ENCODE measurements at places on chromosomes 1 and 21.

DNA sequence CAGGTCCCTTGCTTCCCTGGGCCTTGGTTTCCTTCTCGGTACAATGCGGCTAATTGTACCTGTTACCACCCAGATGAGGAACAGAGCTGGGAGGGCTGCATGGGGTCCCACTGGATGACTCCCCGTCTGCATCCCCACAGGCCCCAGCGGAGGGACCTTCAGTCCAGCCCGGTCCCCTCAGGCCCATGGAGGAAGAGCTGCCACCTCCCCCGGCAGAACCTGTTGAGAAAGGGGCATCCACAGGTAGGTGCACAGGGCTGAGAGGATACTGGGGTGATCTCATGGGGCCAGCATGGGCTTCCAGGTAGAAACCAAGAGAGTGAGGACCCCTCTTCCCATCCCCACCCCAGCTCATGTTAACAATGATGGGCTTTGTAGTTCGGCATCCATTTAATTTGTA lies 9.8 kb downstream of the FBLIM1 start:
- DNase-seq, result no peak

DNA sequence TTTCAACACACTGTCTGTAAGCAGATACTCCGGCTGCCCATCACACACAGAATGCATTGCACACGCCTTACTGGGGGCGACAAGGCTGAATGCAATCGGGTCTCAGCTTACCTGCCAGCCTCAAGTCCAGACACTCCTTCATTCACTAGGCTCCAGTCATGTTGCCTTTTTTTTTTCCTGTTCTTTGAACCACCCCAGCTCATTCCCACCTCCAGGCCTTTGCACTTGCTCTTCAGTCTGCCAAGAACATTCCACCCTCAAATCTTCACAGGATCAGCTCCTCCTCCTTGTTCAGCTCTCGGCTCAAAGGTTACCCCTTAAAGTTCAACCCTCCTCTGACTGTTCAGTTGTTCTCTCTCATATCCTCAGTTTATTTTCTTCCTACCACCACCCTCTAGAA lies 181.9 kb upstream of the ESRRG start:
- DNase-seq, result no peak

- DNase-seq, result no peak
These were observed 37.6 kb upstream of the DPT start for GRCh38 chr1:168766568-168766967.

GRCh38 chr1:76209648-76210047 lies 135.1 kb downstream of the ST6GALNAC3 start:
- DNase-seq, result no peak

DNA sequence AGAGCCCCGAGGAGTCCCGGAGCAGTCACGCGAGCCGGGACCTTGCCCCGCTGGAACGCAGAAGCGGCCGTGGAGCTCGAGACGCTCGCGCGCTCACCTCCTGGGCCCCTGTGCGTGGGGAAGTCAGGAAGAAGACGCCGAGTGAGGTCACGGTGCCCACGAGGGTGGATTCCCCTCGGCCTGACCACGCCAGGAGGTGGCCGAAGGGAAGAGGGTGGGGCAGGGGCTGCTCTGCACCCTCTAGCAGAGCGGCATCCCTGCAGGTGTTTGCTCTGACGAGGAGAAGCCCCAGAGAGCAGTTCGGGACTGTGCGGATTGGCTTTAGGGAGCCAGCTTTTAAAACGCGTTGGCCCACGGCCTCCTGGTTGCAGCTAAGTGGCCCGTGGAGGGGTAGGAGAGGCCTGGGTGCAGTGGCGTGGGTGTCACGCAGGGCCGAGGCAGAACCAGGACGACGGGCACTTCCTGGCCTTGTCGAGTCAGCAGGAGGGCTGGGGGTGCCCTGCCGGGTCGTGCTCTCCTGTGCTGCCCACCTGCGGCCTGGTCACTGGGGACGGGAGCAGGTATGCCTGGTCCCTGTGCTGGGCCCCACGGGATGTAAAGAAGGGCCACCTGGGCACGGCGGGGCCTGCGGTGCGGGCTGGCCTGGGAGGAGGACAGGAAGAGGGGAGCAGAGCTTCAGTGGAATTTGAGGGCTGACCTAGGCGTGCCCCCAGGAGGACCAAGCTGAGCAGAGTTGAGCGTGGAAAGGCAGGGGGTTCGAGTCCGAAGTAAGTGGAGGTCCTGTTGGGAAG lies 1.0 kb downstream of the PDXK start:
- DNase-seq, result no peak

DNA sequence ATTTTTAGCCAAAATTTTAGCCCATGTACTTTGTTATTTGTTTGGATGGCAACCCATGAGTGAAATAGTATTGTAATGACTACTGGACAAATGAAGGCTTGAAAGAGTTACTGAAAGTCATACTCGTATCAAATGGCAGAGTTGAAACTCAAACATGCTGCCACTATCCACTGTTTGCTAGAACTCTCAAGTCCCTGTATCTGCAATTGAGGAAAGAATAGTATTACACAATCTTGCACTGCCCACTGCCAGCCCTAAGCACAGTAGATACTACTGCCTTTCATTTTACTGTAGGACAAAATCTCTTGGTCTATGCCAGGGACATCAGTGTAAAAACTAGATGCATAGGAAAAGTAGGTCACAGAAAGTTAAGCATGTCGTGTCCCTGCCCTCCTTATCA lies 581.1 kb upstream of the PLXNA2 start:
- no peak for DNase-seq

- no peak for DNase-seq
These were observed 39.6 kb upstream of the DOCK7 start for GRCh38 chr1:62727656-62728407.

GRCh38 chr21:17513214-17514123 lies 626 bp downstream of the CXADR start:
- peak; percentile 54 for DNase-seq

DNA sequence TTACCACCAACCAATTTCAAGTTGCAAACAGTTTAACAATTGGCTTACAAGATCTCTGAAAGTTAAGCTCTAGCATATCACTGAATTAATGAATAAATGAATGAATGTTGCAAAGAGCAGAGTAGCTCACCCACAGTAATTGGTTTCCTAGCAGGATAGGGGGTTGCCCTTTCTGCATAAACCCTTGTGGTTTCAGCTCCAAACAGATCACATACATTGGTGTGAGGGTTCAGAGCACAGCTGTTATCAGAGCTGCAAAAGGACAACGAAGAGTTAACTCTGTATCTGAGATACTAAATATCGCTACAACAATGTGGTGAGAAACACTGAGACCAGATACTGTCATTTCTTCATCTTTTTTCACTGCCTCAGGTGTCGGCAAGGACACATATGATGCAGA lies 46.6 kb downstream of the NTNG1 start:
- DNase-seq, result no peak

GRCh38 chr1:31013187-31013864 lies 52.2 kb downstream of the PUM1 start:
- DNase-seq, result no peak

DNA sequence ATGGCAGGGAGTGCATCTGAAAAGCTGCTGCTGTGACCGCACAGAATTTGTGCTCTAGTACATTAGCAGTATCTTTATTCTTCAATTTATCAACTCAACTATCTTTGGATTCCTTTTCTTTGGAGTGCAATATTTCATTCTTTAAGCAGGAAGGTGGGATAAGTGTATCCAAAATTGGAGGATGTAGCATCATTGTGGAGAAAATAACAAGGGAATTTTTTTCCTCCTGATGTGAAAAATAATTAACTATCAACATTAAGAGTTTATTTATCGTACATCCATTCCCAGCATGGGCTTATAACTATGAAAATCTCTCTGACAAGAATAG lies 25.5 kb downstream of the MAP3K7CL start:
- DNase-seq, result no peak

GRCh38 chr1:109242387-109242786 lies 7.0 kb upstream of the CELSR2 start:
- DNase-seq, result no peak

DNA sequence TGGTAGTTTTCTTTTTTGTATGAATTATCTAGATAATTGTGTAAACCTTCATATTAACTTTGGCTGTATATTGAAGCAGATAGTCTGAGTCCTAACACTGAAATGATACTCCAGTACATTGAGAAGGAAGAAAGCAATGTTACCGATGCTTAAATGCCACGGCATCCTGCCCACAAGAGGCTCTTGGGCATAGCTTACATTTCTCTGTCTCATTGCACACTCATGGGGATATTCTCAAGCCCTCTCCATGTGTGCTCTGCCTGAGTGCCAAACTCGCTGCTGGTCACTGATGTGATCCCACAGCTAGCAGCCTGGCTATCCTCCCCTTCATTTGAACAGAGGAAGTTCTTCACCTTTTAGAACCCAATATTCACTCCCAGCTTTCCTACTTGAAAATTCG lies 179.4 kb downstream of the TGFB2 start:
- DNase-seq, result no peak

DNA sequence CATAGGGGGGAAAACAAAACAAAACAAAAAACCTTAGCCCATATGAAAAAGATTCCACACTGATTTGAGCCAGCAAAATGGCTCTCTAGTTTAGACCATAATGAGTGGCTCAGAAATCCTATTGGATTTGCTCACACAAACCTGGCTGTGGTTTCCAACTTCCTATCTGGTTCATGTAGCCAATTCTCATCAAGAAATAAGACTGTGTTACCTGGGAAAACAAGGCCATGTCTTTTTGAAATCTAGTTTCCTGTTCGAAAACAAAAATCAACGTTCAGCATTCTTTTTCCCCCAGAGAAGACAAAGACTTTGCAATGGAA lies 69.2 kb downstream of the TBX15 start:
- DNase-seq, result no peak

DNA sequence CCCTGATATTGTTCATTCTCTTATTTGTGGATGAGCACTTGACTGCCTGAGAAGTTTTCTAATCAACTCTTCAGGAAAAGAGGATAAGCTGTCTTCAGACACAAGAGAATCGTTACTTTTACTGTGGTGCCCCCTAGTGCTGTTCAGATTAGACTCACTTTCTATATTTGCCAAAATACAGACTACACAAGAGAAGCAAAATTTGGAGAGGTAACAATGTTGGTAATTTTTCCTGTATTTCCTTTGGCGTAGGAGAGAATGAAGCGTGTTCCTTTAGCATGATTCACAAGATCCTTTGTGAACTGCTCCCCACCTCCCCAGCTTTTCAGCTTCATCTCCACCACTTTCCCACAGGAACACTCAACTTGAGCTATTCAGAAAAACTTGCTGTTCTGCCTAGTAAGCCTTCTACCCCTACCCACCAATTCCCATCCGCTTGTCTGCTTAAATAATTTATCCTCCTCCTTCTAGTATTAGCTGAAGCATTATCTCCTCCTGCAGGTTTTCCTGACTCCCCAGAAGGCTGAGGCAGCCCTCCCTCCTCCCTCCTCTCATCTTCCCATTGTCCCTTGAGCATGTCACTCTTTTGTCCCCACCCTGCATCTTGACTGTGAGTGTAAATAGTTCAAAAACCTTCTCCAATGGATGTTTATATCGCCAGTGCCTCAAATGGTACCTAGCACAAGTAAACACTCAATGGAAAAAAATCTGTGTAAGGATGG lies 4.5 kb downstream of the TNFSF4 start:
- DNase-seq, result peak; percentile 83

DNA sequence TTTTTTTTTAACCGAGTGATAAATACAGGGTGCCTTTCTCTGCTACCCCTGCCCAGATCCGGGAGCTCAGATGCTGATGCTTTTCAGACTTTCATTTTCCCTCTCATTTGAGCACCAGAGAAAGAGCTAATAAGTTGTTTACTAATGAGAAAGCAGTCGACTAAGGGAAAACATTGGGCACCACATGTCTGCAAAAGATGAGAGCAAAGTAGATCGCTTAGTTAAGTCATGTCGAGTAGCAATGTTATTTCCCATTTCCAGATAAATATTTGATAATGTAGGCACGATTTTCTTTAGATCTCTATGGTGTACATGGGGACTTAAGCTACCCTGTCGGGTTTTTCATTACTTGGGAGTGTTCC lies 1.2 kb downstream of the PKN2 start:
- peak; percentile 7 for DNase-seq

DNA sequence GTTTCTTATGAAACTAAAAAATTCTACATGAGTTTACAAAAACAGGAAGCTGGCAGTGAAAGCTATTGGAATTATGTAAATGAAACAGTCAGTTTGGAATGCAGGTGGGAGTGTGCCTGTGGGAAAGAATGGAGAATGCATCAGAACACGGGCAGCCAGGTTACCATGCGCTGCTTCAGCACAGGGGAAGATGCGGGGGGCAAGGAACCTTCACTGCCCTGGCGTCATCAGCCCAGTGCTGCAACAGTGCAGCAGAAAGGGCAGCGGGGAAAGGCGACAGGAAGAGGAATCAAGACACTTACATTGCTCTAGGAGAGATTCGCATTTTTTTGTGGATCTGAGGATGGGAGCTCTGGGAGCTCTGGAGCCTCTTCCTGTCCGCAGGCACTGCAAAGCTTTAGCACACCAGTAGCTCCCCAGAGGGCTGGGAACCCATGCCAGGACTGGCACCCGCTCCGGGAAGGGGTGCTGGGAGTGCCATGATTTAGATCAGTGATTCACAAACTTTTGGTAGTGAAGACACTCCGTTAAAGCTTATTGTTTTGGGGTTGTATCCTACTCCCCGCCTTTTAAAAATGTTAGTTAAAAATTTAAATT lies 64.1 kb upstream of the WDR26 start:
- peak; percentile 96 for DNase-seq

DNA sequence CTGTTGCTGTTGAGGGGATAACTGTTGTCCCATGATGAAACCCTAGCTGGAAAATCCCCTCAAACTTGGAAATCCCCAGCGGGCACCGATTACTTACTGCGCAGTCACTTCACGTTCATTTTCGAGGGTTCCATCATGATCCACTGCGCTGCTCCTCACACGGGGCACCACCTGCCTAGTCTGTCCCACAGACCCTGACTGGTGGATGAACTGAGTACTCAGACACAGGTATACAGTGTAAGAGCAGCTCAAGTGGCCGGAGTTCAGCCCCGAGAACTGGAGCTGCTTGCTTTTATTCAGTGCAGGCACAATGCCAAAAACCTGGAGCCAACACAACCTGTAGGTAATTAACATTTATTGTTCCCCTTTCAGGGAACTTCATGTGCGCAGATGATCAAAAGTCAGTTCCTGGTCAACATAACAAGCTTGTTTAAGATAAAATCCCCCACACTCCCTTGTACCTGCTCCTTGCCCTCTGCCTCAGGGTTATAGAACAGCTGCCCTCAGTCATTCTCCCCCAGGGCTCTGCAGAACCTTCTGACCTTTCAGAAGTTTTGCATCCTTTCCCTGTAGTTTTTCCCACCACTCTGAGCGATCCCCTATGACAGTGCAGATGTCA lies 46.5 kb upstream of the PRELP start:
- no peak for DNase-seq

- peak; percentile 68 for DNase-seq
These were observed 40.2 kb downstream of the TBX19 start for GRCh38 chr1:168320800-168321450.
